Hepatocyte (in vitro differentiated cells): ENCODE measurements at places on chromosomes 2 and 18.

DNA sequence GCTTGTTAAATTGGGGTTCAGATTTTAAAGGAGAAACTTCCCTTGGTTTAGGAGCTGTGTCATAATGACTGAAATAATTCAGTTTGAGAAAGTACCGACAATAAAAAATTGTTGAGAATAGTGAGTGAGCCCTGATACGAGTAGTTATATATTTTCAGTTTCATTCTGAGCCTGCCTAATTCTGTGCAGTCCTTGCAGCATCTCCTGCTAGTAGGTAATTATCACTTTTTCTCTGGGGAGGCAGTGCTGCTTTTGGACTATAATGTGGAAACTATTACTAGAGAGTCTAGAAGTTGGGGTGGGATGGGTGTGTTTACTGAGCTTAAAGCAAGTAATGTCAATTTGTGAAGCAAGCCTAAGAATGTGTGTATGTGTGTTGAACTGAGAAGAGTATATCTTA lies 21.7 kb downstream of the ZNF638 start:
- no peaks in the 10 kb centered on the region for H3K27me3 ChIP-seq
- DNase-seq, result no peak

- no peak overlapping the region for H3K27ac ChIP-seq
- H3K4me1 ChIP-seq, result peaks cover 6% of the 10 kb centered on the region
- no peaks in the 10 kb centered on the region for H3K36me3 ChIP-seq
Observed at GRCh38 chr2:227163485-227163997, 464 bp downstream of the COL4A4 start.

GRCh38 chr2:240786871-240787311 lies 33.1 kb downstream of the KIF1A start:
- no peak for DNase-seq
- no peak overlapping the region for H3K4me3 ChIP-seq
- peaks cover 5% of the 10 kb centered on the region for H3K4me1 ChIP-seq
- no peak overlapping the region for H3K27ac ChIP-seq
- no peaks in the 10 kb centered on the region for H3K27me3 ChIP-seq
- H3K36me3 ChIP-seq, result no peaks in the 10 kb centered on the region

DNA sequence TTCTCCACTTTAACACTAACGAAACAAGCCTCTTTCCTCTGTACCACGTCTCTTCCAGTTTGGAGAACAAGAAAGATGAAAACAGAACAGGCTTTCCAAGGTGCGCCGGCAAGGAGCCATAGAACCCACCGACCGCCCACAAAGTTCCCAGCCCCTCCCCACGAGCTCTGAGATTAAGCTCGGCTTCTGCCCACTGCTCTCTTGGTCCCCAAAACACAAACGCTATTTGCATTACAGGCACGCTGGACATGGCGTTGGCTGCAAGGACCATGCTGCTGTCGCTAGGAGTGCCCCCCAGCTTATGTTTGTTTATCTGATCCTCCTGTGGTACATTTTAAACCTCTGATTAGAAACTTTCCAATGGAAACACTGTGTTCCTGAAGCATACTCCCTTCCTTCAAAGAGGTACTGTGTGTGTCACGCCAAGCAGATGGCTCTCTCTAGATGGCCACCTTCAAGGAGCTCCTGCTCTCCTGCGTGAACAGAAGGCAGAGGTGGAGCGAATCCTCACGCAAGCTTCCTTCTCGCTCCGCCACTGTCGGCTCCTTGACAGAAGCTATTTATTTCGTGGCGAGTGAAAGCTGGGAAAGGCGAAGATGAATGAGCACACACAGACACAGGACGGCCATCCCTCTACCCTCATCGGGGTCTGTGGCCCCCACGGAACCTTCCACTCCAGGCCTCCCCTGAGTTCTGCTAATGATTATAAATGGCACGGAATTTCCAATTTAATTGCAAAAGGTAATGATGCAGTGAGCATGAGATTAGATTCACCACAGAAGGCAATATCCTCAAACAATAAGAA lies 166.2 kb downstream of the EIPR1 start:
- no peak overlapping the region for H3K4me3 ChIP-seq
- no peak overlapping the region for H3K27ac ChIP-seq
- H3K27me3 ChIP-seq, result no peaks in the 10 kb centered on the region

DNA sequence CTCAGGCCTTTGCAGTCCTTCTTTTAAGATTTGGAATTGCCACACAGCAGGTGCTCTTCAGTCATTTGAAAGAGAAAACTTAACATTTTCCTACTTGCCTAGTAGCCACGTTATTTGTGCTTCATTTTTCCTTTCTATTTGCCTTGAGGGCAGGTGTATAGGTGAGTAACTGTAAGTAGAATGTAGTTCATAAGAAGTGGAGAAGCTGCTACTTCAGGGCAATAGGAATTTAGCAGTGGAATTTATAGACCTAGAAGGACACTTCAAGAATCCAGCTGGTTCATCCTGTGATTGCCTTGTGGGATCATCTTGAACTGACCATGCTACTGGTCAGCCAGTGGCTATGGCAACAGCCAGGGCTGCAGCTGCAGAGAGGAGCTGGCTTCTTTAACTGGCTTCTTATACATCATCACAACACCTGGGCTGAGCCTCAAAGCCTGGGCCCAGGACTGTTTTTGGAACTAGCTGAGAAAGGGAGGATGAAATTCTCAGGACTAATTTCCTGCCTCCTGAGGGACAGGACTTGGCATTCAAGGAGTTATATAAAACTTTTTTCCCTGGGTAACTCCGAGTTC lies 5.1 kb upstream of the LANCL1 start:
- H3K36me3 ChIP-seq, result no peaks in the 10 kb centered on the region
- H3K27me3 ChIP-seq, result no peaks in the 10 kb centered on the region
- no peak for DNase-seq
- H3K4me1 ChIP-seq, result no peaks in the 10 kb centered on the region
